Endothelial cell of umbilical vein (primary cell): ENCODE measurements at places on chromosomes 16 and 17. TPM values are rescaled to one million over a fixed set of nuclear protein-coding genes. Genes with fewer than 3 reads are reported as not detected.

SRL gene
- total RNA-seq: 0.14 and 0.29 TPM in 2 replicates

GRCh38 chr16:66478733-66479511 is 51.8 kb downstream of the BEAN1 start:
- peak; percentile 60 for DNase-seq

DNA sequence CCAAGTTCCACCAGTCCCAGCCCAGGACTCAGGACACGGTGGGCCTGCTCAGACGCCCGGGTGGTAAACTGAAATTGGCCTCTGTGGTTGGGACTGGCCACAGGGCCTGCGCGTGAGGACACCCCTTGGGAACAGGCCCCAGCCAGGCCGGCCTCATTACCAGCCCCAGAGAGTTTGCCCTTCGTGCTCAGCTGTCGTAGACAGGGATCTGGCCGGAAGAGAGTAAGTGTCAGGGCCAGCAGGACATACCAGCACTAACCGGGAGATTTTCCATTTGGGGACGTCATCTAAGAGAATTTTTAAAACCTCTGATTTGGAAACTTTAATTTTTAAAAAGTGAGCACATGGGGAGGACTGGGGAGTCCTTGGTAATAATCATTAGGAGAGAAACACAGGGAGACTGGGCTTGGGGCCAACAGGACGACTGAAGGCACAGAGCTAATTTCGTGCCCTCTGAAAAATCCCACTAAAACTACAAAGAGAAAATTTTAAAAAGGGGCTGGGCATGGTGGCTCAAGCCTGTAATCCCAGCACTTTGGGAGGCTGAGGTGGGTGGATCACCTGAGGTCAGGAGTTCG is 2.4 kb upstream of the RBFOX3 start:
- no peak for DNase-seq

DNA sequence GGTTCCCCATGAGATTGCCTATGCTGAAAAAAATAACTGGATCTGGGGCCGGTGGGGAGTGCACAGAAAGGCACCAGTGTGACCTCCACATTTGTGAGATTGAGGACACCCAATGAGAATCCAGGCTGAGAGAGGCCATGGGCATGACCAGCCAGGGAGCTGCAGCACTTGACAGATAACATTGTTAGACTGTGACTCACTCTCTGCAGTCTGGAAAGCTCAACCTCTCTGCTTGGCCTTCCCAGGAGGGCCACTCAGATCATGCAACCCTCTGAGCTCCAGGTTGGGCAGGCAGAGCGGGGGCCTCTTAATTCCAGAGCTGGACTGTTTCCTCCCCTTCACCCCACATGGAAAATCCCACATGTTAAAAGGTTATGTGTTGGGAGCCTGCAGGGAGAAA is 30.1 kb downstream of the FZD2 start:
- peak; percentile 94 for DNase-seq

- DNase-seq: no peak
Measured at GRCh38 chr17:48055531-48056245, 7.5 kb downstream of the NFE2L1 start.

- no peak for DNase-seq
Measured at GRCh38 chr17:59508999-59509625, 56.3 kb upstream of the DHX40 start.

DNA sequence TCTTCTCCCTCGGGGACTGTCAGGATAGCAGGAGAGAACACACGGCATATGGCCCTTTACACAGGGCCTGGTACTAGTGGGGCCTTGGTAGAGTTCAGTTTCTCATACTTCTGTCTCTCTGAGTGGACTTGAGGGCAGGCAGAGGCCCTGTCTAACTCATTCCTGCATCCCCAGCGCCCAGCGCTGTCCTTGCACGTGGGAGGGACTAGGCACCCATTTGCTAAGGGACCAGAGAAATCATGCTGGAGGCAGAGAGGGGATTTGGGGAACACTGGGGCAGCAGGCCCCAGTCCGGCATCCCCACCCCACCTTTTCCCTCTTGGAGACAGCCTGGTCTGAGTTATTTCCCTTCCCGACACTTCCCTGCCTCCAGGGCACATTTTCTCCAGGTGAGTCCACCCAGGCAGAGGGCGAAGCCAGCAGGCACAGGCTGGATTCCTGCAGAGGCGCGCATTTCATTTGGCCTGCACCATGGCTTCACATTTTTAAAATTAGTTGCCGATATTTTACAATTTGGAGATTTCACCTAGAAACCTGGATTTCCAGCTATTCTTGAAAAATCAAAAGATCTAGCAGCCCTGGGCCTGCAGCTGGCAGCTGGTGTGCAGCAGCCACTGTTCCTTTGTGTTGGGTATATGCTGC is 9.7 kb upstream of the NKD1 start:
- DNase-seq: no peak

DNA sequence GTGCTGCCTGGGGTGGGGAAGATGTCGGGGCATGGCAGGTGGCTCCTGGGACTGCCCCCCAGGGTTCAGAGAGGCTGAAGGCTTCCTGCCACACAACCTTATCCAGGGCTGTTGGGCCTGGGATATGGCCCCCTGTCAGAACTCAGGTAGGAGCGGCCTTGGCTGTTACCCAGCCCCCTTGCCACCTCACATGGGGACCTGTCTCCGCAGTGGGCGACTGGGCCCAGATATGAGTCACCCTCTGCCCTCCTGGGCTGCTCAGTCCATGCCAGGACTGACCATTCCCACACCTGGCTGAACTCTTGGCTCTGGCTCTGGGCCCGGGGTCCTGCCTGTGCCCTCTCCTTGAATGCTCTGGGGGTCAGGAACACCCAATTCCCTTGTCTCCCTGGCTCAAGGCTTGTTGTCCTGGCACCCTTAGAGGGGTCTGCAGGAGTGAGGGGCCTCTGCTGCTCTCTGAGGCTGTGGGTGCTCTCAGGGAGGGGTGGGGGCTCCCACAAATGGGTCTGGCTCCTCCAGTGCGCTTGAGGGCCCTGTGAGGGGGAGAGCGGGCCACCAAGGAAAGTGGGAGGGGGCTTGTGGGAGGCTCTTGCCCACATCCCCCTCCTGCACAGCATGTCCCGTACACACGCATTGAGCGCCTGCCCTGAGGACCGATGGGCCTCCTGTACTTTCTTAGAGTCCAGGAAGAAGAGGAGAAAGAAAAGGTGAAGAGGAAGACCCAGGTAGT is 36.0 kb downstream of the LGALS9 start:
- DNase-seq: no peak

GRCh38 chr16:49657736-49658465 is 198.0 kb downstream of the ZNF423 start:
- no peak for DNase-seq

DNA sequence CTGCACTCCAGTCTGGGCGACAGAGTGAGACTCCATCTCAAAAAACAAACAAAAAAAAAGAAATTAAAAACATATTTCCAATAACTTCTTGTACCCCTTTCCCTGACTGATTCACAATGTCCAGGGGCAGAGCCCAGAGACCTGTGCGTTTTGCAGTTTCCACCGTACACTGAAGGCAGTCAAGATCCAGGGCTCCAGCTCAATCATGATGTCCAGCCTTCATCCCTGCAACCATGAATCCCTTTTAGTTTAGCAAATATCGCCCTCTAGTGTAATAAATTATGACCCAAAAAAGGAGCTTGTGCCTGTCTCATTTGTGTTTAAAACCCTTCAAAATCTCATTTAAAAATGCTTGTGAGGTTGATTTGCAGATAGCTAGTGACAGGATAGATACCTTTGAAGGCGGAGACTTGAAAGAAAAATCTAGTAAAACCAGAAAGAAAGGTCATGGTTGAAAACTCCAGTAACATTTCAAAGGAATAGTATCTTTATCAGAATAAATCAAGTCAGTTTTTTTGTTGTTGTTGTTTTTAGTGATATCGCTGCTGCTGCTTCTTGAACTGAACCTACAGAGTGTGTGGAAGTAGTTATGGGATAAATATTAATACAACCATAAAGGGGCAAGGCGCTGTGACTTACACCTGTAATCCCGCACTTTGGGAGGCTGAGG is 3.7 kb upstream of the ERN1 start:
- DNase-seq: peak; percentile 76

DNA sequence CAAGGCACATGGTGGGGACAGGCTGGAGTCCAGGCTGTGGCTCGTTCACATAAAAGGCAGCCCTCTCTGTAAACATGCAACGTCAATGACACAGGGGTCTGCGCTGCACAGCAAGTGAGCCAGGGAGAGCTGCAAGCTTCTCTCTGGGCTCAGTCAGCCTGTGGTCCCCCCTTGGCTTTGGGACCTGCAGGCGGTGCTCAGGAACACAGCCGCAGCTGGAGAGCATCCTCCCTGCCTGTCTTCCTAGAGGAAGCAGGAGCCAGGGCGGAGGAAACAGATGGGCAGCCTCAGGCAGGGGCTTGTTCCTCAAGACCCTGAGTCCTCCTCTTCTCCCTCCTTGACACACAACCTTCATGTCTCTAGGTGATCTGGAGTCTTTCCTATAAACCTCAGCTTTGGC is 228.0 kb downstream of the C16orf78 start:
- no peak for DNase-seq
